Camera-type eye (tissue), 1 donor: ENCODE measurements at places on chromosomes 11 and 22. TPM values are rescaled to one million over a fixed set of nuclear protein-coding genes. Genes with fewer than 3 reads are reported as not detected.

The EMID1 gene
- total RNA-seq = 12.3 TPM

The ALX4 gene
- 11.8 TPM for total RNA-seq

The KRTAP5-11 gene
- total RNA-seq = not detected

The B3GAT1 gene
- 19.8 TPM for total RNA-seq

The EFCAB6 gene
- 15.9 TPM for total RNA-seq

The OMP gene
- not detected for total RNA-seq

The AMOTL1 gene
- total RNA-seq = 89.6 TPM

The CASP12 gene
- total RNA-seq = 0.27 TPM

The SCGB2A2 gene
- total RNA-seq = not detected

The GPHA2 gene
- total RNA-seq = not detected

The MPZL2 gene
- total RNA-seq = 18.4 TPM

The TLCD5 gene
- 26.3 TPM for total RNA-seq

The MAPK8IP2 gene
- 22.7 TPM for total RNA-seq

The RBMXL2 gene
- not detected for total RNA-seq

The SULT4A1 gene
- total RNA-seq = 10.0 TPM

The OR51E2 gene
- total RNA-seq = 2.1 TPM

The APOBEC3G gene
- 6.5 TPM for total RNA-seq

The FOLH1 gene
- total RNA-seq = 11.5 TPM

The SMPD1 gene
- total RNA-seq = 31.7 TPM

The IGF2 gene
- 458 TPM for total RNA-seq

The OR4D6 gene
- total RNA-seq = not detected

The APOL6 gene
- 5.7 TPM for total RNA-seq

The EIF4ENIF1 gene
- total RNA-seq = 17.7 TPM

The VSIG10L2 gene
- not detected for total RNA-seq

The STARD10 gene
- total RNA-seq = 27.0 TPM

The PNPLA5 gene
- total RNA-seq = 0.16 TPM

The BAIAP2L2 gene
- total RNA-seq = 0.16 TPM

The KDM4E gene
- not detected for total RNA-seq

The ESRRA gene
- total RNA-seq = 17.5 TPM

The HORMAD2 gene
- 1.6 TPM for total RNA-seq

The C11orf52 gene
- 1.3 TPM for total RNA-seq

The C11orf87 gene
- 6.3 TPM for total RNA-seq

The RFPL2 gene
- total RNA-seq = not detected

The ASCL3 gene
- not detected for total RNA-seq

The KIF18A gene
- total RNA-seq = 8.7 TPM

The MRGPRE gene
- 0.44 TPM for total RNA-seq

The OR8G1 gene
- total RNA-seq = not detected

The TIRAP gene
- 8.0 TPM for total RNA-seq

The SLC22A12 gene
- total RNA-seq = not detected

The HOATZ gene
- total RNA-seq = not detected

The MRPL40 gene
- total RNA-seq = 23.1 TPM

The FERMT3 gene
- total RNA-seq = 8.3 TPM

The CSTF3 gene
- total RNA-seq = 46.5 TPM

The SLC22A6 gene
- 0.88 TPM for total RNA-seq

The ANKK1 gene
- 0.33 TPM for total RNA-seq

The BBS1 gene
- total RNA-seq = 146 TPM

The DEUP1 gene
- total RNA-seq = 1.3 TPM

The LRRC56 gene
- total RNA-seq = 1.2 TPM
